ENCODE measurements at places on chromosomes 16 and 17.
A peak's percentile ranks its signal among the peaks of the same experiment; 100 is the strongest.

DNA sequence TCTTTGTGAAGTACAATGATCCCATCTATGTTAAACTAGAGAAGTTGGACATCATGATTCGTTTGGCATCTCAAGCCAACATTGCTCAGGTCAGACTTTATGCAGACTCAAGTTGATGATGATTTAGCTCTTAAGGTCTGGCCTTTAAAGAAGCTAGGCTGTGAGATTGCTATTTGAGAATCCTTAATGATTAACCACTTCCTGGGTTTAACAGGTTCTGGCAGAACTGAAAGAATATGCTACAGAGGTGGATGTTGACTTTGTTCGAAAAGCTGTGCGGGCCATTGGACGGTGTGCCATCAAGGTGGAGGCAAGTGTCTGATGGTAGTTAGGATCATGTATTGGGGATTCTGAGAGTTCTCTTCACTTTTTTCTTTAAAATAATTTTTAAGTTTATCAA, 40.3 kb downstream of the AP2B1 start:
- no peak for DNase-seq

GRCh38 chr17:57975044-57975443, 13.0 kb downstream of the VEZF1 start:
- DNase-seq = no peak

- no peak for DNase-seq
Measured at GRCh38 chr17:8968503-8968902, 3.0 kb upstream of the PIK3R5 start.

GRCh38 chr16:51708861-51709260, 557.8 kb upstream of the SALL1 start:
- no peak for DNase-seq

GRCh38 chr17:60390925-60391470, 935 bp downstream of the USP32 start:
- peak; percentile 67 for DNase-seq

DNA sequence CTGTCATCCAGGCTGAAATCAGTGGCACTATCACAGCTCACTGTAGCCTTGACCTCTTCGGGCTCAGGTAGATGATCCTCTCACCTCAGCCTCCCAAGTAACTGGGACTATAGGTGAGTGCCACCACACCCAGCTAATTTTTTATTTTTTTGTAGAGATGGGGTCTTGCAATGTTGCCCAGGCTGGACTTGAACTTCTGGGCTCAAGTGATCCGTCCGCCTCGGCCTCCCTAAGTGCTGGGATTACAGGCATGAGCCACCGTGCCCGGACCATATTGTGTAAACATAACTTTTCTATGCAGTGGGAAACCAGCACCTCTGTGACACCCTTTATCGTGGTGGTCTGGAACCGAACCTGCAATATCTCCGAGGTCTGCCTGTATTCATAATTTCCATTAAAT, 11.2 kb upstream of the CSF3 start:
- no peak for DNase-seq

DNA sequence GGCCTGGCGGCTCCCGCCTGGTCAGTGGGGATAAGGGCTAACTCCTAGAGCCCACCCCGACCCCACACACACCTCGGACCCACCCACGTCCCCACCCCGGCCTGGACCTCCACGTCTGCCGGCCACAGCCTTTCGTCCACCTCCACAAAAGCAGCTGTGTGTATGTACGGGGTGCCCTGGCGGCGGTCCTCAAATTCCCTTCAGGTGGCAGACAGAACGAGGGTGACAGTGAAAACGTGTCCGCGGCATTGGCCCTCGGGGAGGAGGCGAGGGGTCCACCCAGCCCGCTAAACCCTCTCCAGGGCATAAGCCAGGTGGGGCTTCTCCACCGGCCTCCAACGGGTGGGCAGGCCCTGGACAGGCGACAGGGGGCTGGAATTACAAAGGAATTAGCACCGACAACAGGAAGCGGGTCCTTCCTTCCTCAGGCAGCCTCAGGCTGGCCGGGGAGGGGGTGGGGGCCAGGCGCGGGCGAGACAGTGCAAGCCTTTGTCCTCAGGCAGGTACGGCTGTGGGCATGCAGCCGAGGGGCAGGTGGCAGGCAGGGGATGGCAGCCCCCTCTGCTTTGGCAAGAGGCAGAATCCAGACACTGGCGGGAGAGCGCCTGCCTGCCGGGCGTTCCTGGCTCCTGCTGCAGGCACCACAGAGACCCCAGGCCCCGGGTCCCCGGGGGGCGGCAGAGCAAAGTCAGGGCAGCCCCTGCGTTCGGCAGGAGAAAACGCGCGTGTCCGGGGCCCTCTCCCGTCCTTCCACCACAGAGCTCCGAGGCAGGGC, 12.3 kb upstream of the PITPNA start:
- DNase-seq = no peak

DNA sequence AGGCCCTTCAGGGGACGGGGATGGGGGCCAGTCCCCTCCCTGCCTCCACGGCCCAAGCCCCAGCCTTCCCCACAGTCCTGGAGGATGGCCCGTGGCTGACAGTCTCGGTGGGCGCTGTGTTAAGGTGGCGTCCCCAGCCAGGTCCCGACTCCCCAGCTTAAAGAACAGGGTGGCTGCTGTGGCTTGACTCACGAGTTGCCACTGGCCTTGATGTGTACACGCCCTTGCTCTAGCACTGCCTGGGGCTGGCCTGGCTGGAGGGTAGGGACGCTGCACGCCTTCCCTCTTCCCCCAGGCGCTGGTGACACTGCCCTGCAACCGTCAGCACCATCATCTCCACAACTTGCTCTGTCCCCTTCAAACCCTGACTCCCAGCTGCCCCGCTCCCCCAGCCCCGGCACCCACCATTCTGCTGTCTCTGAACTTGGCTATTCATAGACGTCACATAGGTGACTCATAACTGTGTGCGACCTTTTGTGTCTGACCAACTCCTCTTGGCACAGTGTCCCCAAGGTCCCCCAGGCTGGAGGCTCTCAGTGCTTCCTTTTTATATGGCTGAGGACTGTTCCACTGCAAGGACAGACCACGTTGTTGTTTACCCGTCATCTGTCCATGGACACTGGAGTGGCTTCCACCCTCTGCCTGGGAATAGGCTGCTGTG, 6.3 kb downstream of the GNPTG start:
- DNase-seq = no peak

DNA sequence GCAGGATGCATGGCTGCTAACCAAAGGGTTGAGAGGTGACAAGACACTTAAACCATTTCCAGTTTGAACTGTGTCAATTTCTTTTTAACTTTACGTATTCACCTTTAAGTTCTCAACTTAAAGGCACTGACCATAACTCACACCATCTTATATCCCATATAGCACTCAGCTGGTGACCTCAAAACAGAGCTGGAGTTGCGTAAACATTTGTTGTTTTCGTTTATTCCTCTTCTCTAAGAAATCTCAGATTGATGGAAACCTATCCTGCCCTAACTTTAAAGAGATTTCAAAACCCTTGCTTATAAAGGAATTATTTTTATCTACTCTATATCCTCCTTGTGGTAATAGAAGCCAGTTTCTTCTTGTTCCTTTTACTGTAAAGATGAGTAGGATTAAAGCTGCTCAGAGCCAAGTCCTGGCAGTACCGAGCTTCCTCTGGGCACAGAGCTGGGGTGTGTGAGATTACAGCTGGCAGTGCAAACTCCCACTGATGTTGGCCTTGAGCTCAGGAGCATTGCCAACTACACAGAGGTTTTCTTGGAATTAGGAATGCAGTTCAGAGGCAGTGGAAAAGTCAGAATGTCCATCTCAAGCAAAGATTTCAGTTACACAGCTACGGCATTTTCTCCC, 1.3 kb downstream of the KCTD2 start:
- DNase-seq = no peak

DNA sequence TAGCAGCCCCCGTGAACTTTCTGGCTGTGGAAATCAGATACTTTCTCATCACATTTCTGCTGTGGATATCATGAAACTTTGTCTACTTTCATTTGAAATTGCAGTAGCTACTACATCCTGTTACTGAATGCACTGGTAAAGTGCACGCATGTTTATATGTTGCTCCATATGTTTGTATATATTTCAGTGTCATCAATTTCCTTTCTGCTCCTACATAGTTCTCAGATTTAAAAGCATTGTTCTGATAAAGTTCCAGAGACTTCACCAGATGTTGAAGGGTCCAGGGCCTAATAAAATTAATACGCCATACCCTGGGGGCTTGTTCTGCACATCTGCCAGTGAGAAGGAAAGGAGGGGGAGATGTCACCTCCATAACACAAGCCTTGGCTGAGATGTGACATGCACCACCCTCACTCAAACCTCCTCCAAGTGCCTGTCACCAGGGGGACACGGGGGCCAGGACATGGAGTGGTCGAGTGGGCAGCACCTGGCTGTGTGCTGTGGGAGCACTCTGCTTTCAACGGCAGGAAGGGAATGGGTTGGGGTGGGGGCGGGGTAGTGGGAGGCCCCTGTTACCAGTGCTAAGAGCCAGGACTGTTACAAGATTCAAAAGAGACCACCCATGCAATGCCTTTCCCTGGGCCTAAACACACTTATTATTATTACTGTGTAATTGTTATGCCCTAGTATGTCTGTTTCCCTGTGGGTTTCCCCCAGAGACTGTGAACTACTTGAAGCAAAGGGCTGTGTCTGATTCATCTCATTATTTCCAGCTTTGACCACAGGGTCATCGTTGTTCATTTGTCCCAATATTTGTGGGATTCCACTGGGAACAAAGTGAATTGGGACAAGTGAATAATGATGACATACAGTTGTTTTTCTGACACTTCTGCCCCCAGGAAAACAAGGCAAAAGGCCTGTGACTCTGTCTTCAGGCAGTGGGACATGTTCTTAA, 193.4 kb downstream of the FOXL1 start:
- DNase-seq = no peak

GRCh38 chr17:82018152-82018988, 4.3 kb downstream of the CENPX start:
- no peak for DNase-seq

GRCh38 chr16:77443357-77444146, 8.7 kb upstream of the ADAMTS18 start:
- no peak for DNase-seq

GRCh38 chr16:72371307-72372086, 199.5 kb upstream of the PMFBP1 start:
- no peak for DNase-seq

- DNase-seq = peak; percentile 93
Measured at GRCh38 chr17:42132941-42133340, 10.3 kb downstream of the HSPB9 start.

DNA sequence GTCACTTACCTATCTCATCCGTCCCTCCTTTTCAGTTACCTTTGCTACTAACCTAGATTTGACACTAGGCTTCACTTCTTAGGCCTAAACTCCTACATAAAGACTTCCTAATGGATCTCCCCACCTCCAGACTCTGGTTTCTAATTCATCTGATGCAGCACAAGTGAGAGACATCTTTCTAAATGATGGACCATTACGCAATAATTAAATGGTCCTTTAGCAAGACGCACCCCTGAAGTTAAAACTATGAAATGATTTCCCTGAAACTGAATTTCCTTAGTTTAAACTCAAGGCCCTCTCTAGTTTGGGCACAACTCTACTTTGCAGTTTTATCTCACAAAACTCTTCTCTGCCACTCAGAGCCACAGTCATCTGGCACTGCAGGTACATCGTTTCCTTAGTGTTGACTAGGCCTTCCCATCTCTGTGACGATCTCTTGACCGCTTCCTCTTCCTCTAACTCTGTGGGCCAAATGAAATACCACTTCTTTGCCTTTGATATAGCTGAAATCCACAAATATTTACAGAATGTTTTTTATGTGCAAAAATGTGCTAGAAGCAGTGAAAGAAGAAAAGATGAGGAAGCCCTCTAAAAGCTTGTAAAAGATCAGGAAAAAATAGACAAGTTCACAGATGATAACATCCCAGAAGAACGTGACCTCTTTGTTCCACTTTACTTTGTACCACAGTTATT, 3.3 kb downstream of the SYNRG start:
- peak; percentile 13 for DNase-seq

- no peak for DNase-seq
Measured at GRCh38 chr16:8878523-8878911, 3.6 kb upstream of the LITAFD start.

DNA sequence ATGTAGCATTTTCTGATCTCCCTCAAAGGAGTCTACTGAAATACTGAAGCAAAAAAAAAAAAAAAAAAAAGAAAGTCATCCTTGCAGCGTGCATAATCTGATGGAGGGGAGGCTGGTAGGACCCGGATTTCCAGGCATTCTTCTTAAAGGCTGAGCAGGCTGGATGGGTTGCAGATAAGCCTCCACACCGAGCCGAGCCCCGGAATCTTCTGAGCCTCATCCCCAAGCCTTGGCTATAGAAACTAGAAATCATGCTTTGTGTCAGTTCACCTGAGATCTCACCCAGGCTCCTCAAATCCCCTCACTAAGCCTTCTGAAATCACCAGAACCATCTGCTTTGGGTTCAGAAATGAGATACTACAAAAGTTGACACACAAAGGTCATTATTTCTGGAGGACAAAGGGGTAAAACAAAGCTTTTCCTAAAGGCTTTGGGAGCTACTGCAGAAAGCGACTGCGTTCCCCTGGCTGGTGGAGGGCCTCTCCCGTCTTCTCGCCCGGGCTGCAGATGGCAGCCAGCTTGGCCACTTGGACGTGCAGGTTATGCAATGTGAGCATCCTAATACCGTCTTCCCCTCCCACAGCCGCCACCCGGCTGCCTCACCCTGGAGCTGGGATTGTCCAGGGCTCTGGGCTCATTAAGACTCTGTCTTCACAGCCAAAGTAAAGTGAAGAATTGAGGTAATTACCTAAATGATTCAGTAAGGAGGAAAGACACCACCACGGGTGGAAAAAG, 4.7 kb upstream of the CACNG4 start:
- DNase-seq = no peak

- no peak for DNase-seq
Measured at GRCh38 chr16:72072514-72073342, 9.7 kb downstream of the HPR start.

GRCh38 chr17:27621536-27621935, 9.5 kb upstream of the LGALS9 start:
- no peak for DNase-seq

GRCh38 chr16:1620391-1620790, 8.2 kb downstream of the CRAMP1 start:
- no peak for DNase-seq

DNA sequence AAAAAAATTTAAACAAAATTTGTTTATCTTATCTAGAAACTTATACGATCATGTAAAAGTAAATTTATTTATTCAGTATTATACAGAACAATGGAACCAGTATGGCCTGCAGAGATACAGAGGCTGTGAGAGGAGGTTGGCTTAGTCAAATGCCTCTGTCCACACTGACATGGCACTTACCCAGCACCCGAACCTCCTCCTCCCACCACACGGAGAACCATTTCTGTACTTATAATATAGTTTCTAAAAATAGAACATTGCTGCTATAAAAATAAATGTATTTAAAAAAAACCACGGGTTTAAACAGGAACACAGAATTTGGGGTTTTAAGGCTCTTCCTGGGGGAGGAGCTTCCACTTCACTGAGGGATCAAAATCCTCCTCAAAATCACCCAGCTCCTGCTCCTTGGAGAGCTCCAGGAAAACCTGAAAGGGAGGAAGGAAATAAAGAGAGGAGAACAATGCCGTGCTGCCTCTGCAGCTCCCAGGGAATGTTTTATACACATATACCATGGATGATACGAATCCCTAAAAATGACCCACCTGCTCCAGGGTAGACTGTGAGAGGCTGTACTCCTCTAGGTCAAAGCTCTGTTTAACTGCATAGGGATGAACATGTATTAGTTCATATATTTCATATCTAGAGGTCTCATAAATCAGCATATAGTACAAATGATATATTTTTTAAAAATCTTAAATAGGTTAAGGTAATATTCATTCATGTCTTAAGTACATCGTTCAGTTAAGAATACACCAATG, 87.3 kb downstream of the ABCA8 start:
- DNase-seq = peak; percentile 3
